Stimulated activated CD8-positive, alpha-beta memory T cell treated with anti-CD3 and anti-CD28 coated beads, Interleukin-4, amount 100 ng/mL, for 1 hour (primary cell): ENCODE measurements at places on chromosomes 2 and 18.

- no peak for DNase-seq
Measured at GRCh38 chr18:14781671-14782070, 33.7 kb downstream of the ANKRD30B start.

GRCh38 chr2:38619458-38620164 is 16.9 kb upstream of the HNRNPLL start:
- no peak for DNase-seq

- DNase-seq = no peak
Measured at GRCh38 chr2:190811811-190812210, 68.8 kb upstream of the GLS start.

- DNase-seq = no peak
Measured at GRCh38 chr2:113894156-113894743, 4.4 kb downstream of the ACTR3 start.

DNA sequence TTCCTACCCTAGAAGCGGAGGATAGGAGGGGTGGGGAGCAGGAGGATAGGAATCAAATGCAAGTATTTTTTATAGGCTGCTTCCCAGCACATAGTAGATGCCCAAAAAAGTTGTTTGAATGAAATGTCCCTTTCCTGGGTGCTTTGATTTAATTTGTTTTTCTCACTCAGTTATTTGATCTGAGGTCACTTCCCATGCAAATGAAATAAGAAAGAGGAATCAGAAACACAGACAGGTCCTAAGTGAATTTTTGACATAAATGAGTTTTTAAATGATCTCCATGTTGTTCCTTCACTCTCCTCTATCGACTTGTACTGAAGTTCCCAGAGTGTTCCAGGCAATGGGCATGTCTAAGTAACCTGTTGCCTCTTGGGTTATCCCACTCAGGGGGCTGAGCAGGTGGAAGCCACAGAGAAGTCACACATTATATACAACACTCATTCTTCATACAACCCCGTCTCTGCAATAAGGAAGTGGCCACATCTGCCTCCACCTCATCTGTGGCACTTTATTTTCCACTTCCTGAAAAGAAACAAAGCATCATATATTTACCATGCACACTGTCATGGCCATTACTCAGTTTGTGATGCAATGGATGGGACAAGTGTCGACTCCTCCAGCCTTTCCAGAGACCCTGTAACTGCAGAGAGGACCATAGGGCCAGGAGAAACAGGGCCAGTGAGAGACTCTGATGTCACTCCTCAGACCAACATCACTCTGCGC is 81.9 kb upstream of the ZNF397 start:
- DNase-seq = no peak

DNA sequence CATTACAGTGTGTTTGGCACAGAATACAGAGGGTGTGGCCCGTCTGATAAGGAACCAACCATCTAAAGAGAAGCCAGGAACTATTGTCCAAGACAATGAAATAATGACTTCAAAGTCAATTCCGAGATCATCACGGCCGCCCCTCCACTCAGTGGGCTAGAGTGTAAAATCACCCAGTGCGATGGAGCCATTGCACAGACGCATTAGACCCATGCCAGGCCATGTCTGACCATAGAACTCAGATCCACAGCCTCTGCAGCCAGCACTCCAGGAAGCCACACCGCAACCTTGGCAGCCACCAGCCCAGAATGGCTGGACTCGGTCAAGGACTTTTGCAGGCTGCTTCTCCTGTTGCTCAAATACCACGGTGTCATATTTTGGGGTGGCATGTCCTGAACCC is 835.7 kb downstream of the DCDC2C start:
- no peak for DNase-seq

GRCh38 chr2:68850524-68850923 is 20.7 kb downstream of the BMP10 start:
- no peak for DNase-seq

DNA sequence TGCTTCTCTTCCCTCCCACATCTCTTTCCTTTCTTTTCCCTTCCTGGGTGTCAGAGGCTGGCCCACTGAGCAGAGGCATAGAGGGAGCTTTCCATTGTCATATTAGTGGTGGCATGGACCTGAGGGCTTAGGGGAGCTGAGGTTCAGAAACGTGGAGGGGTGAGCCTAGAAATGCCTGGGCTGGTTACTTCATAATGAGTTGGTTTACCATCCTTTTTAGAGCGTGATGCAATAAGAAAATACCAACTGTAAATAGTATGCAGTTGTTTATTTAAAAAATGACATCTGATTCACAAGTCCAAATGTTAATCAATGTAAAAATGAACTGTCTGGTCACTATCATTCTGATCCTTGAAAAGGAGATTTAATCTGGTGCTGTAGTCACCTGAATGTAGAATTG is 46.3 kb downstream of the MYO1B start:
- no peak for DNase-seq

- DNase-seq = no peak
Measured at GRCh38 chr2:71277147-71277475, 50.2 kb upstream of the PAIP2B start.

DNA sequence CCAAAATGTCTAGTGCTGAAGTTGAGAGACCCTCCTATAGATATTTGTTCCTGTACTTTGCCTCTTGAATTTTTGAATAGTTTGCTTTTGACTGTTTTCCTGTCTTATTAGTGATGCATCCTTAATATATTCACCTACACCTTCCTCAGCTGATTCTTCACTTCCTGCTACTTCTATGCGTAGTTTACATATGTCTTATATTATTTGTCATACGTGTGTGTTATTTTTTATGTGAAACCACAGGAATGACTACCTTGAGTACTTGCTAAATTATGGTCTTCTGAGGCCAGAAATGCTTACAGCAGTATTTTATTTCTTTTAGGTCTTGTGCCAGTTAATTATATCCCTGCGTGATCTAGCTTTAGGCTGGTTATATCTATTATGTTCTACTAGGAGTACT is 9.9 kb downstream of the UBE2E3 start:
- no peak for DNase-seq

DNA sequence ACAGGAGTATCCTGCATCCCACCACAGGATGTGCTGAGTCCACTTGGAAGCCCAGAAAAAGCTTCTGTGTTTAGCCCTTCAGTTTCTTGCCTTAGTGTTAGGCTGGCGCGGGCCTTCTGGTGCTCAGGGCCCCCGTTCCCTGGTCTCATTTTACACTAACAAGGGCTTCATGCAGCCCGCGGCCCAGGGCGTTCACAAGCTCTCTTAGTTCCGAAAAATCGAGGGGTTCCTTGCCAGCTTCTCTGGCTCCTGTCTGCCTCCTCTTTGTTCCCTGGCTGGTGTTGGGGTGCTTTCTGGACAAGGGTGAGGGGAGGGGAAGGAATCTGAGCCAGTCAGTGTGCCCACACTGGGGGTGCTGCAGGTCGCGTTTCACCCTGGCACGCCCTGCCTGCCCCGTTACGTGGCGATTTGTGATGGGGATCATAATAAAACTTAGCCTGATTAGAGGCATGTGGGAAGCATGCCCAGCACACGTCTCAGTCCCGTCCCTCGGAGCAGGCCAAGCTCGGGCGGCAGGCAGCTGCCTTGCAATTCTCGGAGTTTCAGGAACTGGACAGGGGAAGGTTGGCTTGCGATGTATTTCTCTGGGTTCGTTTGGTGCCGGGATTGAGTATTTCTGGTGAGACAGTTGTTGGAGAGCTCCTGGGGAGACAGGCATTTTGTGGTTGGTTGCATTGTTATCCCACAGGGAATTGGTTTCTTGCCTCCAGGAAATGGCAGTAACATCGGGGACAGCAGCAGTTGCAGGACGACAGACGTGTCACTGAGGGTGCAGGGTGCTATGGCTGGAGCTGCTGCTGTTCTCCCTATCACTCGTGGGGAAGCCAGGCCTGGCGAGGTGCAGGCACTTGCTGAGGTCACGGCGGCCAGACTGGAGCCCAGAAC is 22.9 kb downstream of the SH3BP4 start:
- no peak for DNase-seq

DNA sequence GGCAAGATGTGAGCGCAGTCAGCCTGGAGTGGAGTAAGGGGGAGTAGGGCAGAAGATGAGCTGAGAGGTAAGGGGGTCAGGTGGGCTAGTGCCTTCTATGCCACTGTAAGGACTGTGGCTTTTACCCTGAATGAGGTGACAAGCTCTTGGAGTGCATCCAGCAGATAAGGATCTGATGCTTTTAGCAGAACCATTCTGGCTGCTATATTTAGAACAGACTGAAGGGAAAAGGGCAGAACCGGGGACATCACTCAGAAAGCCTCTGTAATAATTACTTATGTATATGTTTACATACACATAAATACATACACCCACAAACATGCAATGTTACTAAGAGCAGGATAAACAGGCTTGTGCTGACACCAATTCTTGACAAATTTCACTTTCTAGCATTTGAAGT is 124.8 kb downstream of the DTNB start:
- no peak for DNase-seq

DNA sequence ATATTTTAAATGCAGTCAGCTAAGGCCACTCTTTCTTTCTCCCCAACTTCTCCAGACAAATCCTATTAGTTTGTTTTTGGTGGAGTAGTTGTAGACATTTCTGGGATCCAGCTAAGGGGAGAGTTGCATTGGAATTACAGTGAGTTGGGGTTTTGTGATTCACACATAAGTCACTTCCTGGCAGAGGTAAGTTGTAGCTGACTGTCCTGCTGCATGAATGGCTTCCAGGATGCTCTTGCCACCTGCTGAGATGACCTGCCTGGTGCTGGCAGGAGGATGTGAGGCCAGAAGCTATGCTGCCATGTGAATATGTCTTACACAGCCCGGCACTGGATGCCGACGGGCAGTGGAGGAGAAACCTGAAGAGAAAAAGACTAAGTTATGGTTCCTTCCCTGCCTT is 243.7 kb downstream of the TDRD15 start:
- no peak for DNase-seq

DNA sequence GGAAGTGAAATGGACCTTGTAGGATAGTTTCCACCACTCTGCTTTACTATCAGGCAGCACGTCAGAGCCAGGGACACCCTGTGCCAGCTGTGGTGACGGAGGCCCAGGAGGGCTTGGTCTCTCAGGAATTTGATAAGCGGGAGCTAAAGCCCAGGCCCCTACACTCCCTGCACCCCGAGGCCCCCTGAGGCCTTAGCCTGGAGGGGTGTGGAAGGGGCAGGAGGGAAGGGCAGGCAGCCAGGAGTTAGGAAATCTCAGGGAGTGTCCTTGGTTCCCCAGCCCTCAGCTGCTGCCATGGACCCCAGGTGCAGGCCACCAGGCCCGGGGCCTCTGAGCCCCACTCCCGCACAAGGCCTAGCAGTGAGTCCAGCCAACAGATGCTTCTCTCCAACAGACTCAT is 38.2 kb downstream of the PDIA6 start:
- no peak for DNase-seq

GRCh38 chr2:28624793-28625701 is 126.6 kb upstream of the PPP1CB start:
- DNase-seq = no peak

- no peak for DNase-seq
Measured at GRCh38 chr2:118865106-118865505, 17.7 kb upstream of the EN1 start.

DNA sequence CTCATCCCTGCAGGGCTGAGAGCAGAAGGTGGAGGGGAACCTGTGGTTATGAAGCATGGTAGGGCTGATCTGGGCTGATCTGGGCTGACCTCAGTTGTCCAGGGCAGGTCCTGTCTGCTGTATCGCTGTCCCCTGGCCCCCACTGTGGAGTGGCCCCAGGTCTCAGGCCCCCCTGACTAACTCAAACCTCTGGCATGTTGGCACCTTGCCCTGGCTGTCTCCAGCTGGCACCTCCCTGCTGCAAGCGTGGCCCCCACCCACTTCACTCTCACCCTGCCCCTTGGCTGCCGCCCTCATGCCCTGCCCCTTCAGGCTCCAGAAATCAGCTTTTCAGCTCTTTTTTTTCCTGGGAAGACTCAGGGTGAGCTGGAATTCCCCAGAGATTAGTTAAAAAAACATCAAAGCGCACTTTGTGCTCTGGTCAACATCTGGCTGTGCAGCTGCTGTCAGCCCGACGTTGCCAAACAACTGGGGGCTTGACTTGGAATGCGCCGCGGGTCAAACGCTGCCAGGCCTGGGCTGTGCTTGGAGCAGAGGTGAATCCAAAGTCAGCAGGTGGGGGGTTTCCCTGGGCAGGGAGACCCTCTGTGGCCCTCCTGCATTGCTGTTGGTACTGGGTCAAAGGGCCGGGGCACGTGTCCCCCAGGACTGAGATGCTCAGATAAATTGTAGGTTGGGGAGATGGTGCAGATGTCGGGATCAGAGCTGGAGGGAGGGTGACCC is 173.8 kb upstream of the HDAC4 start:
- DNase-seq = no peak

GRCh38 chr18:34492652-34493051 is 217.4 kb upstream of the DTNA start:
- no peak for DNase-seq

GRCh38 chr2:88489181-88489580 is 36.7 kb upstream of the FOXI3 start:
- no peak for DNase-seq

- DNase-seq = no peak
Measured at GRCh38 chr2:150355440-150355839, 132.0 kb downstream of the RND3 start.

DNA sequence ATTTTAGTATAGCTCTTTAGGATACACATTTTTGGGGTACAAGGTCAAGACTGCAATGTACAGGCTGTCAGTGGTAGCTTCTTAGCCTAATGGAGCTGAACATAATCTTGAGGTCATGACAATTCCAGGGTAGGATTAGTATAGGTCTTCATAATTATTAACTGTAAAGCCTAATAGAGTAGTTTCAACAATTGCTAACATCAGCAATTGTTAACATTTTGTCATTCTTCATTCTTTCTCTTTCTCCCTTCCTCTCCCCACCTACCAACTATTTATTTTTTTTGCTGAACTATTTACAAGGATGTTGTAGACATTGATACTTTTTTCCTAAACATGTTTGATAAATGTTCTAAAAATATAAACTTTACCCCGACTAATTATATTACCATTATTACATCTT is 461.3 kb upstream of the DCC start:
- no peak for DNase-seq

- no peak for DNase-seq
Measured at GRCh38 chr2:135373702-135374101, 157.3 kb downstream of the ZRANB3 start.

GRCh38 chr2:157777427-157777826 is 98.7 kb downstream of the ACVR1 start:
- no peak for DNase-seq

GRCh38 chr2:30936977-30937376 is 129.7 kb upstream of the CAPN13 start:
- DNase-seq = no peak

GRCh38 chr2:78999406-78999805 is 26.1 kb upstream of the REG3G start:
- DNase-seq = no peak

DNA sequence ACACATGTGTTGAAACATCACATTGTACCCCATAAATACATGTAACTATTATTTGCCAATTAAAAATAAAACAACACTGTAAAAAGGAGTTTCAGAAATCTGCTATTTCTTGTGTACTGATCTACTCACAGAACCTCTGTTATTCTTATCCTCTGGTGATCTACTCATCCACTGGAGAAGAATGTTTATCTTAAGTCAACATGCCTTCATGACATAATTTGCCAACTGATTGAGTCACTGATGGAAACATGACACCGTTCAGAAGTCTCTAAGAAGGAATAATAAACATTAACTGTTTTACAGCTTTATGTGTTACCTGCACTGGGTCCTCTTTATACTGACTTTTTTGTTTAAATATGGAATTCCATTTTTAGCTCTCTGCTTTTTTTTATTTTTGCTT is 555.2 kb downstream of the DCDC2C start:
- DNase-seq = no peak
